ENCODE measurements at places on chromosomes 2 and 18.
A peak's percentile ranks its signal among the peaks of the same experiment; 100 is the strongest.

DNA sequence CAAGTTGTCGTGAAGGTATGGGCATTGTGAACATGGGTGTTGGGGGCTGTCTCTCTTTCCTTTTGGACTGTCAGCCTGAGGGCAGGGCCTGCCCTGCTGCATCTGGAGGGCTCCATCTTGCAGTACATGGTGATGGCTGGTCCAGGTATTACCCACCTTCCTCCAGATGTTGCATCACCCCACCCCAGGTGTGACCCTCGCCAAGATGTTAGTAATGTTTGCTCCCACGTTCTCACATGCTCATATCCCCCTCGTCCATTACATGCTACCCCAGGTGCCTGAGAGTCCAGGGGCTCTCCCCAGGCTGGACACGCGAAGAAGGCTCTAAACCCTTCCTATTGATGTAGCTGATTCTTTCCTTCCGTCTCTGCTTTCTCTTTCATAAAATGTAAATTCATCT lies 13.9 kb downstream of the ZAP70 start:
- no peak for DNase-seq

- DNase-seq: no peak
Measured at GRCh38 chr18:41324934-41325333, 630.1 kb upstream of the PIK3C3 start.

GRCh38 chr2:10412380-10412779 lies 35.7 kb downstream of the ODC1 start:
- DNase-seq: no peak

- no peak for DNase-seq
Measured at GRCh38 chr2:127511090-127511695, 15.1 kb downstream of the IWS1 start.

DNA sequence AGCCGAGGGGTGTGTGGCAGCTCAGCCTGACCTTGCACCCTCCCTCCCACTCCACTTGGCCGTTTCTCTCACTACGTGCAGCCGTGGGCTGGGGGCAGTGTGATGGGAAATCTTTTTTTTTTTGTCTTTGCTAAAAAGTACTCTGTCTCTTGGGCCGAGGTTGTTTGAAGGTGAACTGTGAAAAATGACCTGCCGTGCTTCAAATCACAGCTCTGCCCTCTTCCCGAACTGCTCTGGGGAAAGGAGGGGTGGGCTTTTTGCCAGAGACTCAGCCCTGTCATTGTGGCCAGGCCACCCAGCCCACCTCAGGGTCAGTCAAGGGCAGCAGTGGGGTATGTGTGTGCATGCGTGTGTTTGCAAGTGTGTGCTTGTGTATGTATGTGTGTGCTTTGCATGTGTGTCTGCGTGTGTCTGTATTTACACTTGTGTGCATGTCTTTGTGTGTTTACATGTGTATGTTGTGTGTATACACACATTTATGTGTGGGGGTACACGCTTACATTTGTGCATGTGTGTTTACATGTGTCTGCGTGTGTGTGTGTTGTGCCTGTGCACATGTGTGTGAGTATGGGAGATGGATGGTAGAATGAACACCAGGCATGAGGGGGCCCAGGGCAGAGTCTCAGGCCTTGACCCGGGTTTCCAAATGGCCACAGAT lies 61.3 kb upstream of the HAAO start:
- DNase-seq: no peak

DNA sequence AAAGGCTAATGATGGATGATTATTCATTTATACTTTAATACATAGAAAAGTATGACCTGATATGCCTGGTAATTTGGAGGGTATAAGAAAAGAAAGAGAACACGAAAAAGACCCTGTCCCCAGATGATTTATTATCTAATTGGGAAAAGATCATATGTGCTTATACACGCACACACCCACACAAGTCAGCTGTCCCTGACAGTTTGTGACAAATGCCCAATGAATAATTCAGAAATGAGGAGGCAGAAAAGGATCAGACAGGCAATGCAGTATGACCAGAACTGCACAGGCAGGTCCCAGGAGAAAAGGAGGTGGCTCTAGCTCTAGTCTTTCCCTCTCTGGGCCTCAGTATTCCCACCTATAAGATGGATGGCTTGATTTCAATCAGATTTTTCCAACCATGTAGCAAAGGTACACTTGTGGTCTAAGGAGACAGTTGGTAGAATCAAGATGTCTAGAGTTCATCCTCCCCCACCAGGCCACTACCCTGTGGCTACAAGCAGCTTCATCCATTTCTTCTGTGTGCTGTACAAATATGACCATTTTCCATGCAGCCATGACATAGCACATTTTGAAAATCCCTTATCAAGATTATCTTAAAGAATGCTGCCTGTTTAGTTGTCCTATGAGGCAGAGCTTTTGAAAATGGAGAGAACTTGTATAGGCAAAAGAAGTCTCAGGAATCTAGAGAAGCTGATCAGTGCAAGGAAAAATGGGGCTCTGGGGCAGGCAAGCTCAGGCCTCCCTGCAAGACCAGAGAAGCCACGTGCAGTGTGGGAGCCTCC lies 19.7 kb downstream of the CYRIA start:
- DNase-seq: no peak

DNA sequence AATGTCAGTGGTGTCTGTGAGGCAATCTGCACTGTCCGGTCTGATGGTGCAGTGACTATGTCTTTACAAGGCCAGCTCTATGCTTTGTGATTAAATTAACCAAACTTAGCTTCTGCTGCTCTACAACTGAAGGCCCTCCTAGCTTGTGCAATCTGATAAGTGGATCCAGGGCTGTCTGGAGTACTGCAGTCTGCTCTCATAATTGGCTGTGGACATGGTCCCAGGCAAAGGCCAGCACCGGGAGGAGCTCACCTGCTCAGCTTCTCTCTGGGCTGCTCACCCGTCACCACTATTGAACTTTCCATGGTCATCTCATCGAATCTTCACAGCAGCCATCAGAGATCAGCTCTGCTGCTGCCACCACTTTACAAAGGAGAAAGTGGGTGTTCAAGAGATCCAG lies 13.0 kb upstream of the APCDD1 start:
- DNase-seq: no peak

DNA sequence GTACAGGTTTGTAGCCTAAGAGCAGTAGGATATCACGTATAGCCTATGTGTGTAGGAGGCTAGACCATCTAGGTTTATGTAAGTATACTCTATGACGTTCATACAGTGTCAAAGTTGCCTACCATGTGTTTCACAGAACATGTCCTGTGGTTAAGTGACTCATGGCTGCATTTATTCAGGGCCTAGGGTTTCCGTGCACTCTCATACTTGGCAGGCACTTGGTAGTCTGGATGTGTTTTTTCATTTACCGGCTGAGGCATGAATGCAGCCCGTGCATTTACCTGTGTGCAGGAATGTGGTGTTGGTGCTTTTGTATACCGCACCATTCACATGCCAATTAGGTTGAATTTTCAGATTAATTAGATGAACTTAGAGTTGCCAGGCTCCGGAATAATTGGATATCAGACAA lies 43.4 kb downstream of the MYL12B start:
- peak; percentile 98 for DNase-seq

DNA sequence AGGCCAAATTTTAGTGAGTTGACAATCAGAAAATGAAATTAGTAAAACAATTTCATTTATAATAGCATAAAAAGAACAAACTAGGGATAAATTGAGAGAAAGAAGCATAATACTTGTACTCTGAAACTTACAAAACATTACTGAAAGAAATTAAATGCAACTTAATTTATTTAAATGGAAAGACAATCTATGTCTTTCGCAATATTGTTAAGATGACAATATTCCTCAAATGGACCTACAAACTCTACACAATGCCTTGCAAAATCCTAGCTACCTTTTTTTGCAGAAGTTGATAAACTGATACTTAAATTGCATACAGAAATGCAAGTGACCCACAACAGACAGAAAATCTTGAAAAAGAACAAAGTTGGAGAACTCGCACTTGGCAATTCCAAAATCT lies 9.1 kb downstream of the EPG5 start:
- no peak for DNase-seq

GRCh38 chr2:142668420-142668819 lies 209.0 kb upstream of the KYNU start:
- no peak for DNase-seq

DNA sequence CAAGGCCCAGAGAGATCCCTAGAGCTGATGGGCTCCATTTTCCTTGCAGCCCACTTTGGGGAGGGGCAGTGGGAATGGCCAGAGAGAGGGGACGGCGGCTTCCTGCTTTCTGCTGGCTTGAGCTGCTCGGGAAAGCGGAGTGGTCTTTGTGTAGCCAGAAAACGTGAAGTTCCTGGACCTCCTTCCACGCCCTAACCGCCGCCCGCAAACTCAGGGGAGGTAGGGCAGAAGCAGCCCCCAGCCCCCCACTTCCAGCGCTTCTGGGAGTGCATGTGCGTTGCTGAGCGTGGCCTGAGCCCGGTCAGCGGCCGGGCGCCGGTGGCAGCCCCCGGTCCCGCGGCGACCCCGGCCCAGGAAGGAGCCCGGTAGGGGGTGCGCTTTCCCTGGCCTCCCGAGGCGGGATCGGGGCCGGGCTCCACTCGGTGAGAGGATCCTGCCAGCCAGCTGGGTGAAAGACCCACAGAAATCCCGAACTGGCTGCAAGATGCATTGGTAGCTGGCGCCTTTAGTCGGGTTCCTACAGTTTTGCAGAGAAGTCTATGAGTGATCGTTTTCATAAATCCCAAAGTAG lies 25.3 kb upstream of the BOD1L2 start:
- DNase-seq: no peak

GRCh38 chr2:205657579-205657978 lies 24.7 kb upstream of the NRP2 start:
- no peak for DNase-seq

- no peak for DNase-seq
Measured at GRCh38 chr18:25446972-25447371, 95.0 kb upstream of the ZNF521 start.

GRCh38 chr2:16043627-16044026 lies 103.3 kb downstream of the MYCN start:
- DNase-seq: no peak

- no peak for DNase-seq
Measured at GRCh38 chr2:84888401-84889276, 7.8 kb upstream of the TRABD2A start.

DNA sequence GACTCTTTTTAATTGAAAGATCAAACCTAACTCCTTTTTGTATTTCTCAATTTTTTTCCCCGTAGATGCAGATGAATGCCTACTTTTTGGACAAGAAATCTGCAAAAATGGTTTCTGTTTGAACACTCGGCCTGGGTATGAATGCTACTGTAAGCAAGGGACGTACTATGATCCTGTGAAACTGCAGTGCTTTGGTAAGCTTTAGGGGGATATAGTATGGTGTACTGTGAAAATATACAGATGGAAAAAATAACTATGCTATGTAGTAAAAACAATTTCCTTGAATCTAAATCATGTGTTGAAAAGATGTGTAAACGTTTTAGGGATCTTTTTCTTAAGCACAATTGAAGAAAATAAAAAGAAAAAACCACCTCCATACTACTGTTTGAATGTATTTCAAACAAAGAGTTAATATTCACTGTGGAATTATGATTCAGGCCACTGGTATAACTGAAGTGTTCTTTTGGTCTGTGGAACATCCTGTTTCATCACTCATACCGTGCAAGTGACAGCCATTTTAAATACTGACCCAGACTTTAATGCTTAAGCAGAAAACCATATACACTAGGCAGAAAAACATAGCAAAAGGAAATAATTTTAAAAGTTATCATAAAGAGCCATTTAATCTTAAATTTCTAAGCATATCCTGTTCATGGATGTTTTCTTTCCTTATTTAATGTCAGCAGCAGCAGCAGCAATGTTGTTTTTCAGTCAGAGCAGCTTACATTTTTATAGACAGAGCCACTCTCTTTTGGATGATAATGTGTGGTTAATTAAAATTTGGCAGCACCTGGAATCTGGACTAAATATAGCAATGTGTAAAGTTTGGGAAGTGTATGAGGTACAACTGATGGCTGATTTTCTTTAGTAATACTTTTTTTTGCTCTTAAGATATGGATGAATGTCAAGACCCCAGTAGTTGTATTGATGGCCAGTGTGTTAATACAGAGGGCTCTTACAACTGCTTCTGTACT lies 112.8 kb upstream of the RASGRP3 start:
- no peak for DNase-seq

DNA sequence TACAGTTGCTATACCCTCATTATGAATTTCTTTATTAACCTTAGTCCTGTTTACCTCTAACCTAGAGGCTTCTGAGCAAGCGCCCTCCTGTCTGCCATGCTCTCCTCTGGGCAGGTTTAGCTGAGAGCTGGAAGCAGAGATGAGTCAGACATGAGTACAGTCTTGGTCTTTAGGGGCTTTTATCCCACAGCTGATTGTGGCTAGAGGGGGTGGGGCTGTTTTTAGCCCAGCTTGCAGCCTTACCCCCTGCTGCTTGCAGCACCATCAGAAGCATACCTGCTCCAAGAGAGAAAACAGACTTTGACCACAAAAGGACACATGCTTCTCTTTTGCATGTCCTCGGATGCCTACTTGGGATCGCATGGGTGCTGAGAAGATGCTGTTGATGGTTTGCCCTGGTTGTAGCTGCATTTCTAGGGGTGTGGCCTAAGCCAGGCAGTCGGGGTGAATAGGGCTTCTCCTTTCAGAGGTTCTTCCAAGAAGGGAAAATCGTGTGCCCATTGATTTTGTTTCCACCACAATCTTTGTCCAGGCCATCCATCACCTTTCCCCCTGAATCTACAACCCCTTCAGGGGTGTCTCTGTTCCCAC lies 115.0 kb upstream of the LGALSL start:
- peak; percentile 48 for DNase-seq

DNA sequence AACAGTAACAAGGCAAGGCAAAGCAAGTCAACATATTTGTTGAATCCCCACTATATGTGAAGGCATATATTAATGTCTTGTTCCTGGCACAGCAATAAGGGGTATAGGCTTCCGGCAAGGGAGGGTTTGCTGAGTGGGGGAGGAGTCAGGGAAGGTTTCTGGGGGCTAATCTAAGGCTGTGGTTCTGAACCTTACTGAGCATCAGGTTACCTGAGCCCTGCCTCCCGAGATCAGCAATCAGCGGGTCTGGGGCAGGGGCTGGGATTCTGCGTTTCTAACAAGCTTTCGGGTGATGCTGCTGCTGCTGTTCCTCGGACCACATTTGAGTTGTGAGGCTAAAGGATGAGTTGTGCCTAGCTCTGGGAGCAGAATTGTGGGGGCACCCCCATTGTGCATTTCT lies 401.7 kb upstream of the SPRED2 start:
- DNase-seq: no peak

GRCh38 chr2:32061430-32061829 lies 1.9 kb upstream of the SPAST start:
- no peak for DNase-seq

All from non-pigmented ciliary epithelial cell (primary cell).